Activated CD4-positive, alpha-beta memory T cell treated with anti-CD3 and anti-CD28 coated beads for 36 hours (primary cell): ENCODE measurements at places on chromosomes 7 and 10.
A peak's percentile ranks its signal among the peaks of the same experiment; 100 is the strongest.

DNA sequence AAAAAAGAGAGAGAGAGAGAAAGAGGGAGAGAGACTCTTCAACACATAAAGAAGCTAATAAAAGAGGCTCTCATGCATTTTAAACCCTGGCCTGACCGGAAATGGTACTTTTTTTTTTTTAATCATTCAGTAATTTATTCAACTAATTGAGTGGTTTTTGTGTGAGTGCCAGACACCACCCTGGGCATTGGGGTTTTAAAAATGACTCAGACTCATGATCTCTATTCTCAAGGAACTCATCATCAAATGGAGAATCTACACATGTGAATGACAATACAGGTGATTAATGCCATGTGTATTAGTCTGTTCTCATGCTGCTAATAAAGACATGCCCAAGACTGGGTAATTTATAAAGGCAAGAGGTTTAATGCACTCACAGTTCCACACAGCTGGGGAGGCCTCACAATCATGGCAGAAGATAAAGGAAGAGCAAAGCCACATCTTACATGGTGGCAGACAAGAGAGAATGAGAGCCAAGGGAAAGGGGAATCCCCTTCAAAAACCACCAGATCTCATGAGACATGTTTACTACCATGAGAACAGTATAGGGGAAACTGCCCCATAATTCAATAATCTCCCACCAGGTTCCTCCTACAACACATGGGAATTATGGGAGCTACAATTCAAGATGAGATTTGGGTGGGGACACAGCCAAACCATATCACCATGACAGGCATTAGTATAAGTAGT is 158.5 kb upstream of the AUTS2 start:
- no peak for DNase-seq

DNA sequence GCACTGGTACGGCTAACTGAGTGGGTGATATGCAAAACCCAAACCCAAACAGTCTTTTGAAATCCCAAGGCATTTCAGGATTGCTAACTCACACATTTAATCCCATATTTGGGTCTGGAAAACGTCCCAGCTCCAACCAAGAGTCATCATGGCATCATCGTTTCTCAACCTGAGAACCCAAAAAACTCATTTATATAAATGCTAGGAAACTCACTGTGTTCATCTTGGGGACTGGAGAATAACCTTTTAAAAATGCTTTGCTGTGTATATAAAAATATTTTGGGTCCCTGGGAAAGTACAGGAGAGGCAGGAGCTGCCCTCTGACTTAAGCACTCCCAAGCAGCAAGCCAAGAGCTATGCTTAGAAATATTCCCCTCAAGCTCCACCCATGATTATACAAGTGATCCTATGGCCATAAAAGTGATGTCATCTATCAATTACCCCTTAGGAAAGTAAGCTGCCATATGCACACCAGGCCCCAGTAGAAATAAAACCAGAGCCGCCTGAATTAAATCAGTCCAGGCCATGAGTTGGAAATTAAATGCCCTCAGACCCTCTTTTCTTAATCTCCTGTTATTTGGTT is 352.1 kb downstream of the FRMD4A start:
- DNase-seq, result no peak

DNA sequence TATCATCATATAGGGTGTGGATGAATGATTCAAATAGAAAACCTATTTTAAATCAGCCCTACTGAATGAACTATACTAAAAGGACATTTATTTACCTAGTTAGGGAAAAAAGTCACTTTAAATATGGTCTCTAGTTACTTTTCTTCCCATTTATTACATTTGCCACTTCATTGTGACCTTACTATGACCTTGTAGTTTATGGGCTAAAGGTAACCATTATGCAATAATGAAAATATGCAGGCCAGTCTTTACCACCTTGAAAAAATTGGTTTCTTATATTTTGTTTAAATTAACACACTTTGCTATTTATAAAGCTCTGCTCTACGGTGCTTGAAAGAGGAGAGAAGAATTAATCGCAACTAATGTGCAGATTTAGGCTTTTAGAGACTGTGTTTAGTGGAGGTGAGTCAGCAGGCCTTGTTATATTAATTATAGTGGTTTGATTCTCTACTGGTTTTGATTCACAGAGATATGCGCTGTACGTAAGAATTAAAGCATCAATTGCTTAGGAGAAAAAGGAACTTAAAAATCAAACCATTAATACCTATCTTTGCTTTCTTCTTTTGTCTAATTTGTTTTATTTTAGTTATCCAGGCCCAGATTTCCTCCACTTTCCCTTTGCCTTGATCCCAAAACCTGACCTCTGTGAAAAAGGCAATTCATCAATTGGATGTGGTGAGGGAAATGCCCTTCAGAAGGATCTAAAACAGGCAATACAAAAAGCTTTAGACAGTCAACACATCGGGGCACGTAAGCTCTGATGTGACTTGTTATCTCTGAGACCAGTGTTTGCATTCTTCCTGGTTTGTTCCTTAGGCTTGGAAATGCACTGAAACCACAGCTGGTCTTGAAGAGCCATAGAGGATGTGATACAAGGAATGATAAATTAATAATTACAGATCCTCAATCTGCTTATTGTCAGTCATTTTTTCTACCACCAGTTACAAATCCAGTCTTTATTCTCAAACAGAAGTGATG is 141.2 kb upstream of the HDAC9 start:
- no peak for DNase-seq

- no peak for DNase-seq
These were observed 35.1 kb downstream of the ZNF438 start for GRCh38 chr10:30996481-30997005.

- no peak for DNase-seq
These were observed 25.6 kb downstream of the DNA2 start for GRCh38 chr10:68446179-68446578.

GRCh38 chr10:12391206-12391605 is 41.9 kb downstream of the CAMK1D start:
- no peak for DNase-seq

DNA sequence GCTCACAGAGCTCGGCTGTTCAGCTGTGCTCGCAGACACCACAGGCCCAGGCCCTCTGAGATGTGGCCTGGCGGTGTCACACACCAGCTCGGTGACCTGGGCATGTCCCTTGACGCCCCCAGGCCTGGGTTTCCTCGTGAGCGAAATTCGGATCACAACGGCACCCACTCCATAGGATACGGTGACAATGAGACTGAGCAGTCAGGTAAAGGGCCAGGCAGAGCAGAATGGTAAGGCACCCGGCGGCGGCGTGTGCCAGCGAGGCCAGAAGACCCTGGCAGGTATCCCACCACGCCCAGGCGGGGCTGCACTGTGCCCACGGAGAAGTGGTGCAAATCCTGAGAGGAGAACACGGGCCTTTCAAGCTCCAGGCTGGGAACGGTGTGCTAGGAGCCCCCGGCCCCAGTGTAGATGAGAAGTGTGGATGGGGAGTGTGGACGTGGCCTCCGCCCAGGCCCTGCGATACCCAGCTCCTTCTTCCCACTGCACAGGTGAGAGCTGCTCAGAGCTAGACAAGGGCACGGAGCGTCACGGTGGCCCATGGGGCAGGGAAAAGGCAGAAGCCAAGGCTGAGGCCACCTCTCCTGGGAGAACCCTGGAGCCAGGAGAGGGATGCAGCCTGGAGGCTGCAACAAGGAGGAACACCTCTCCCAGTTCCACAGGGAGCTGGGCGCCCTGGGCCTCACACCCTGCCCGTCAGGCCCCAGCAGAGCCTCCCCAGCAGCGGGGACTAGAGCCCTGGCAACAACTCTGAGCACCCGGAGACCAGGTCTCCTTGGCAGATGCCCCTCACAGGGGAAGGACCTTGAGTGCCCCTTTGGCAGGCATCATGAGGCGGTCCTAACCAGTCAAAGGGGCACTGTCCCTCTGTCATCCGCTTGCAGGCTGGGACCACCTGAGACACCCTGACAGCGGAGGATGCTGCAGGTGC is 219.1 kb downstream of the MAD1L1 start:
- DNase-seq, result no peak

DNA sequence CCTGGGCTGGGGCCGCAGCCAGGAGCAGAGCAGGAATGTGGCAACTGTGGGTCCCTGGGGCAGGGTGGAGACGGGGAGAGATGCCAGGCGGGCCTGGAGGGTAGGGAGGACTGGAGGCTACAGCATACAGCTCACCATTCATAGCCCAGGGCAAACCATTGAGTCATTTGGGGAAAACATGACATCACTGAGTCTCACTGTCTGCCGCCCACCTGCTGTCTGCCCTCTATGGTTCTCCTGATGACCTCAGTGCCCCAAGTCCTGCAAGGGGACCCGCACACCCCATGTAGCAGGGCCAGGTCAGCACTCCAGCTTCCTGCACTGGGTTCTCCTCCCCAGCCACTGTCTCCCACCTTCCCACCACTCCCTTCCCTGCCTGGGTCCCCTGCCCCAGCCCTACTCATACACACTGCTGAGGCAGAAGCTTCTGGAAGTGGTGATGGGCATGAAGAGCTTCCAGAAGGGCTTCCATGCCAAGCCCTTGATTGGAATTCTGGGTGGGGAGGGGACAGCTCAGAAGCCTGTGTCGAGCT is 10.4 kb downstream of the CHST3 start:
- DNase-seq, result peak; percentile 81

DNA sequence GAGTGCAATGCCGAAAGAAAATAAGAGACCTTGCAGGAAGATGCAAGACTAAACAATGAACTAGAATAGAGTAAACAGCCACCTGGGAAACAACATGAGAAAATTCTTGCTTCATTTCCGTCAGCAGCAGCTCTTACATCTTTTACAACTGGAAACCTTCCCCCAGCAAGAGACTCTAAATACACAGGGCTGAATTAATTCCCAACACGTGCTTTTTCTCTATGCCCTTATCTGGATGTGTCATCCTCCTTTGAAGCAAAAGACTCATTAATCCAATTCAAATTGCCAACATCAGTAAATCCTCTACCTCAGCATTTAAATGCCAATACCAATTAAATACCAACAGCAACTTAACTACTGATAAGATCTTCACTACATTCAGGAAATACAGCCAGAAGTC is 99.0 kb upstream of the PDE1C start:
- no peak for DNase-seq

GRCh38 chr7:44973610-44974401 is 5.0 kb downstream of the MYO1G start:
- peak; percentile 67 for DNase-seq

GRCh38 chr10:75197066-75197465 is 13.5 kb upstream of the VDAC2 start:
- no peak for DNase-seq

DNA sequence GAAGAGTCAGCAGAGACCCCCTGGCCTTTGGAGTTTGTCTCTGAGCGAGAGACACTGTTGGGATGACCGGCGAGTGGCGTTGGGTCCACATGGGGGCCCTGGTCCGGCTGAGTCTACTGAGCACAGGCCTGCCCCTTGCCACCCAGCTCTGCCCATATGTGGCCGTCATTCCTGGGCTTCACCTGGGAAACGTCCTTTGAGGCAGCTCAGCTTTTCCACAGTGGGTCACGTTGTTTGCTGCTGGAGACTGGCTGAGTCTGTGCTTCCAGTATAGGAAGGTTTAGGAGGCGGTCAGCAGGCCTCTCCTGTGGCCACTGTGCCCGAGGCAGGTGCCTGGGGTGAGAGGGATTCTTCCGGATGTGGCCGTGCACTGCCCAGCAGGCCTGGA is 17.1 kb downstream of the ADAM8 start:
- DNase-seq, result no peak

DNA sequence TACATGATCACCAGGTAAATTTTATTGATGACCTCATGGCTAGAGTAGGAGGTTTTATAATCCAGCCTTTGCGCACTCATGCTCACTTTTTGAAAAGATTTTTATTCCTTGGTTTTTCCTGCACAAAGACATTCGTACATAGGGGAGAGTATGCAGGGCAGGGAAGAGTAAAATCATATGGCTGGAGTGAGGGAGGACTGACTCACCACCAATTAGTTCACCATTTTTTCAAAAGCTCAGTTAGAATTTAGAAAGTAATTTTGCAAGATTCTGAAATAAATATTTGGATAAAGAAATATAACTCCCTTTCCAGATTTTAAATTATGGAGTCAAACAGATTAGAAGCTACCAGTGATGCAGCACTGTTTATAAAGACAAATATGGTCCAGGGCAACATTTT is 111.9 kb downstream of the SEMA3D start:
- no peak for DNase-seq

GRCh38 chr10:44032216-44032615 is 352.7 kb downstream of the CXCL12 start:
- no peak for DNase-seq

- no peak for DNase-seq
These were observed 200.8 kb upstream of the LRRN3 start for GRCh38 chr7:110890101-110890500.

DNA sequence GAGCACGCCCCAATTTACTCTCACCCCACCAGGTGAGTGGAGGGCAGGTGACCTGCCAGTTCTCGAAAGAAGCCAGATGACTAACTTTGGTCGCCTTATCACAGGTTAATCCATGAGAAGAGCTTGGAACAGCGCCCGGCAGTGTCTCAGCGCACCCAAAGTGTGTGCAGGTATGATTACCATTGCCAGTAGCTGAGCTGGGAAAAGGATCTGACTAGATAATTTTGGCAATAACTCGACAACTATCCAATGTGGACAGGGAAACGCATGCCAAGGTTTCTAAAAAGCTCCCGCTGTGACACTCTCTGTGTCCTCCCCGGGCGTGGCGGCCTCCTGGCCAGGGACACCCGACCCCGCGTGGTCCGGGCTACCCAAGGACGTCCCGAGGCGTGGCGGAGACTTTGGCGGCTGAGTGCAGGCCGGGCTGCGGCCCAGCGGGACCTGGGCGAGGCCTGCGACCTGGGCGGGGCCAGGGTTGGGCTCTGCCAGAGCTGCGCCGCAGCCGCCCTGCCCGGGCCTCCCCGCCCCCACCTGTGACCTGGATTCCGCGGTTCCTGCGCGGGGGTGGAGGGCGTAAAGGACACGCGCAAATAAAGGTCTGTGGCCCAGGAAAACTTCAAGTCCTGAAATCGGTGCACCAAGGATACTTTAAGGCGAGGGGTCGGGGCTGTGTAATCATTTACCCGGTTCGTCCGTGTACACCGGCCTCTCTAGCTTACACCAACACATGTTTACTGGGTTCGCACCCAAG is 13.7 kb upstream of the WAPL start:
- peak; percentile 65 for DNase-seq

DNA sequence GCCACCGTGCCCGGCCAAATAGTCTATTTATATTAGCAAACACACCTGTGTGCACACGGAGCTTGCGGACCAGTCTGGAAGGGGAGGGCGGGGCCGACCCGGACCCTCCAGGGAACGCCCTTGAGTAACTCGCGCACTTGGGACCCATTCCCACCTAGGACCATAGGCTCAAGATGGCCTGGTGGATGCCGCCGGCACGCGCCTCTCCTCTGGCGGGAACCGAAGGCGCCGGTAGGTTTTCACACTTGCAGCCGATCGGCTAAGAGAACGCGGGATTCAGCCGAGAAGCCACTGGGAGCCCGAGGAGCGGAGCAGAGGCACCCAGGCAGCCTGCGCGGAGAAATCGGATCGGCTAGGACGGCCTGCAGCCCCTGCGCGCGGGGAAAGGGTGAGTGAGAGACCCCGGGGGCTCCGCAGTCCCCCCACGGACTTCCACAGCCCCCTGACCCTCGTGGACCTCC is 18.9 kb downstream of the IFT22 start:
- DNase-seq, result no peak
